ENCODE measurements at places on chromosomes 7 and 10. TPM values are rescaled to one million over a fixed set of nuclear protein-coding genes. Genes with fewer than 3 reads are reported as not detected.
A peak's percentile ranks its signal among the peaks of the same experiment; 100 is the strongest.

DNA sequence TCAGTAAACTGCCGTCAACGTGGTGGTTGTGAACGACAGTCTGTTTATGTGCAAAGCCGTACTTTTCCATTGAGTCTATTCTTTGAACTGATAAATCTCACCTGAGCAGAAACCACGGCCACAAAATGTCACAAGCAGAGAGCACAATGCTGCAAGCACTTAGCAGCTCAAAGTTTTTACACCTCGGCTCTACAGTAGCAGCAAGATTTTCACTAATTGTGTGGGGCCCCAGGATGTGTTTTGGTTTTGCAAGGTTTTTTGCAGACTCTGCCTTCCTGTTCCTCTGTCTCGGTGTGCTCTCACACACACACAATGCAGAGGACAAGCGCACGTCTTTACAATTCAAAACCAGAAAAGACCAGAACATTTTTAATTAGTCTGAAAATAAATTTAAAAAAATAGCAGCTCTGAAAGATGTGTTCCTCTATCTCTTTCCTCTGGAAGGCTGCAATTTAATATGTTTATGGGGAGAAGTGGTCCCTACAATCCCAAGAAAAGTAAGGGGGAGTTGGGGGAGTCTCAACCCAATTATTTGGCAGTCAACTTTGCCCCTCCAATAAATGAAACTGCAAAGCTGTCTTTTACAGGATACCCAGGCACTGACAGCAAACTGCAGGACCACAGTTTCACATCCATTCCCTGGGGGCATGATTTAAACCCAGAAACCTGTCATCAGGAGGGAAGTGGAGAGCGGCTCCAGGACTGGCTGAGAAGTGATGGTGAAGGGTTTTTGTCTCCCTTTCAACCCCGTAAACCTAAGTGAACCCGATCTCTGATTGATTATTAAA is 73.8 kb upstream of the SFMBT2 start:
- DNase-seq: peak; percentile 43

- DNase-seq: peak; percentile 31
Observed at GRCh38 chr10:124575107-124576035, 113.7 kb downstream of the LHPP start.

Gene MEIG1
- total RNA-seq: 1.2 TPM

GRCh38 chr7:73652541-73652949 is 15.1 kb upstream of the VPS37D start:
- DNase-seq: no peak
